ENCODE measurements at places on chromosomes 11 and 22.

GRCh38 chr11:34271727-34272126, 86.1 kb downstream of the ABTB2 start:
- no peak for DNase-seq

DNA sequence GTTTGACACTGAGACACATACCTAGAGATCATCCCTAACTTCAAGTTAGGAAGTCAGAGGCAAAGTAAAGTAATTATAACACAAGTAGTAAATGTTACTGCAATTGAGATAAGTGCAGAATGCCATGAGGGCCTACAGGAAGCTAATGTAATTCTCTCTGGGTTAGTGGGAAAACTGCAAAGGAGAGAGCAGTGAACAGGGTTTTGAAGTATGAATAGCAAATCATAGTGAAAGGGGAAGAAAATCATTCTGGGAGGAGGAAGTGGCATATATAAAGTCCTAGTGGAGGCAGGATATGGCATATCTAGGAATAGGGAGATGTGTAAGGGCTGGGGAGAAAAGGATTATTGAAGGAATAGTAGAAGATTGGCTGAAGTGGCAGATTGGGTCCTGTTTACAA, 27.9 kb downstream of the RNF169 start:
- DNase-seq = no peak

DNA sequence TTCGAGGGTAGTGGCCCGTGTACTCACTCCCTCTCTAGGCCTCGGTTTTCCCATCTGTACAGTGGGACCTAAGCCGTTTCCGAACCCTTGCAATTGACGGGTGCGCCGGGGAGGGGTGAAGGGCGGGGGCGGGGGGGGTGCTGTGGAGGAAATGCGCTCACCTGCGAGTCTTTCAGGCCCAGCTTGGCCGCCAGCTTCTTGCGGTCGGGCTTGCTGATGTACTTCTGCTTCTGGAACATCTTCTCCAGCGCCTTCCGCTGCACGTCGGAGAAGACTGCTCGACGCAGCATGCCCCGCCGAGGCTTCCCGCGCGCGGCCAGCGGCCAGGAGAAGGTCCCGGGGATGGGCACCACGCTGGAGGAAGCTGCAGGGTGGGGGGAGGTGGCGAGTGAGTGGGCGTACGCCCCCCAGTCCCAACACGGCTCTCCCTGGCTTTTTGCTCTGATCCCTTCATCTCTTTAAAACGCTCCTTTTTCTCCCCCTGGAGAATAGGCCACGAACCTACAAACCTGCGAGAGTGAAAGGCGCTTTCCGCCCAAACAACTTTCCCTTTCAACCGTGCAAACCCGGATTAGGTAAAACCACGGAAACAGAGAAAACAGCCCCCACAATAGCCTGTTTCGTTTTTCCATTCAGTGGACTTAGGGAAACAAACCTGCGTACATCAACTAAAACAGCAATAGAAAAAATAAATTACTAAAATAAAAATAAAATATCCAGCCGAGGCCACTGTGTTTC, 3.2 kb downstream of the DBX1 start:
- DNase-seq = peak; percentile 48

DNA sequence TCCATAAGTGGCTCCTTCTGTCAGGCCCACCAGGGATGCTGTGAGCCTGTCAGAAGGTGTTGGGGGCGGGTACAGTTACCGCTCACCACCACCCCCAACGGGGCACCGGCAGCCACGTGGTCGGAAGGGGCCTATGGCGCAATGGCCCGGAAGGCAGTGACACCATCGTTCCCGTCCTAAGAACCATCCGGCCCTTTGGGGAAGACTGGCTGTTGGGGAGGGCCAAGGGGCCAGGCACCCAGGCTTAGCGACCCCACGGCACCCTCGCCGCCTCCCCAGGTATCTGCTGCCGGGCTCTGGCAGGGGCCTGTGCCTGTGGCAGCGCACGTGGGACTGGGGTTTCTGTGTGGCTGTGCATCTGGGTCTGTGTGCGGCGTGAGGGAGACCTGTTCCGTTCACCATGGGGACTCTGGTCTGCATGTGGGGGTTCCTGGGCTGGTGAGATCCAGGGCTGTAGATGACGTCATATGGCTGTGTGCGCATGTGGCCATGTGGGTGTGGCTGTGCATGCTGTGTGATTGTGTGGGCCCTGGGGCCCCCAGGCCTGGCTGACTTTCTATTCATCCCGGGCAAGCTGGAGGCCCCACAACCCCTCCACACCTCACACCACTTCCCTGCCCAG, 717 bp downstream of the OSM start:
- DNase-seq = no peak

- DNase-seq = no peak
Observed at GRCh38 chr11:12137005-12137690, 26.8 kb downstream of the MICAL2 start.

- DNase-seq = no peak
Observed at GRCh38 chr11:77155082-77155475, 27.0 kb downstream of the MYO7A start.

GRCh38 chr22:36838119-36839030, 21.5 kb upstream of the PVALB start:
- peak; percentile 55 for DNase-seq

DNA sequence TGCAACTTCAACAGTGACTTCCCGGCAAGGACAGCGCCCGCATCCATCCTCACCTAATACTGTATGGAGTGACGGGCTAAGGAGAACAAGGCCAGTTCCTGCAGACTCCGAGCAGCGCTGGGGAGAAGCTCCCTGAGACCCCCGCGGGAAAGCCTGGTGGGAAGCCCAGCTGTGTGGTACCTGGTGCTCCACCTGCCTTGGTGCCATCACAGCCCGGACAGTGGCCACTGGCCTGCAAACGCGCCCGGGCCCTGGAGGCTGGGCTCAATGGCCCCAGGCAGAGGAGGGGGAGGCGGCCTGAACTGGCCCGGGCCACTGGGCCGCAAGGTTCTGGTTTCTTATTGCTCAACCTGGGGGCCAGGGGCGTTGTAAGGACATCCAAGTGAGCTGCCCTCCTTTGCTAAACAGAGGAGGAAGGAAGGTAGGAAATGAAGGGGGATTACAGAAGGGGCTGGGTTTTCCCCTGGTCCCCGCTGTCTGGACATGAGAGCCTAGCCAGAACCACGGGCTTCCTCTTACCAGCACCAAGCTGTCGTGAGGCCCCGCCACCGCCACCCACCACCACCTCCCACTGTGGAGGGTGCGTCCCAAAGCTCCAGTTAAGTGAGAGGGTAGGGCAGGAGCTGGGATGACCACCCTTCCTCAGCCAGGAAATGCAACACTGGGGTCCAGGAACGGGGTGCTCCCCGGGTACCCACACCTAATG, 8.5 kb upstream of the CDC42BPG start:
- no peak for DNase-seq

DNA sequence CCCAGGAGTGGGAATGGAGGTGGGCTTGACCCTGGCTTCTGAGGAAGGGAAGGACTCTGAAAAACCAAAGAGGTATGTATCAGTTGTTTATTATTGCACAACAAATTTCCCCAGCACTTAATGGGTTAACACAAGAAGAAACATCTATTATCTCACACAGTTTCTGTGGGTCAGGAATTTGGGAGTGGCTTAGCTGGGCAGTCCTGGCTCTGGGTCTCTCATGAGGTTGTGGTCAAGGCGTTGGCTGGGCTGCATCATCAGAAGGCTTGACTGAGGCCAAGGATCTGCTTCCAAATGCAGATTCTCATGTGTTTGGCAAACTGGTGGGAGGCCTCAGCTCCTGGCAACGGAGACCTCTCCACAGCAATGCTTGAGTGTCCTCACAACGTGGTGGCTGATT, 17.5 kb upstream of the SMIM38 start:
- DNase-seq = no peak

DNA sequence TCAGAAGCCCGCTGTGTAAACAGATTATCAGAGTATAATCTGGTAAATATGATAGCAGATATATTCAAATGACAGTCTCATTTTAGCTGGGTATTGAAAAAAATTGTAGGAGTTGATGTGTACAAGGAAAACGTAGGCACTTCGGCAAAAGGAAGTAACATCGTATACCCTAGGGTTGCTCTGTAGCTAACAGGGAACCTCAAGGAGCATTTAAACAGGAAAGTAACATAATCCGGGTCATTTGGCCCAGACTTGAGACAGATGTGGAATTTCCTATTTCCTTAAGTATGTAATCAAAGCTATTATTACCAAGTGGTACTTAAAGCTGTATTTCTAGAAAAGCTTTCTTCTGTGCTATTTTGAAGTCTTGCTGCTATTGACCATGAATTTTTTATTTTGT, 215.6 kb downstream of the DDX10 start:
- no peak for DNase-seq

GRCh38 chr22:22720724-22721261, 76.4 kb downstream of the GGTLC2 start:
- DNase-seq = no peak

DNA sequence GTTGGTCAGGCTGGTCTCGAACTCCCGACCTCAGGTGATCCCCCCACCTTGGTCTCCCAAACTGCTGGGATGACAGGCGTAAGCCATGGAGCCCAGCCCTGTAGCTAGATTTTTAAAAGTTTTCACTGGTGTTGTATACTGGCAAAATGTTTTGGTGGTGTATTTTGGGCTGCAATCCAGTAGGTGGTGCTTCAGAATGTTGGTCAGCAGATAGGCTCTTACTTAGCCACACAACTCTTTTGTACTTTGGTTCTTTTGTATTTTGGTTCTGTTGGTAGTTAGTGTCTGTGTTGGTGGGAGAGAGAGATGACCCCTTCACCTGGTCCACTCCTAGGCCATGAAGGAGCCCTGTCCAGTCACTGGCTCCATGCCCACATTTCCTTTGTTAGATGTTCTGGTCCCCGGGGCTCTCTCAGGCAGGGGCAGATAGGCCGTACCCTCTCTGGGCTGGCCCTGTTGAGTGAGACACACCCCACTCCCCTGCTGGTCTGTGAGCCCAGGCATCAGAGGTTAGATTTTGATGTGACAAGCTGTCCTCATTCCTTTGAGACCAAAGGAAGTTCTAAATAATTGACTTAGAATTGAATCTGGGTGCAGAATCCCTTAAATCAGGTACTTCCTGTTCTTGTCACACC, 123.8 kb downstream of the DDX10 start:
- no peak for DNase-seq

- no peak for DNase-seq
Observed at GRCh38 chr11:68990995-68991780, 10.4 kb upstream of the MRGPRD start.

GRCh38 chr22:29520851-29521250, 32.7 kb downstream of the THOC5 start:
- DNase-seq = no peak

DNA sequence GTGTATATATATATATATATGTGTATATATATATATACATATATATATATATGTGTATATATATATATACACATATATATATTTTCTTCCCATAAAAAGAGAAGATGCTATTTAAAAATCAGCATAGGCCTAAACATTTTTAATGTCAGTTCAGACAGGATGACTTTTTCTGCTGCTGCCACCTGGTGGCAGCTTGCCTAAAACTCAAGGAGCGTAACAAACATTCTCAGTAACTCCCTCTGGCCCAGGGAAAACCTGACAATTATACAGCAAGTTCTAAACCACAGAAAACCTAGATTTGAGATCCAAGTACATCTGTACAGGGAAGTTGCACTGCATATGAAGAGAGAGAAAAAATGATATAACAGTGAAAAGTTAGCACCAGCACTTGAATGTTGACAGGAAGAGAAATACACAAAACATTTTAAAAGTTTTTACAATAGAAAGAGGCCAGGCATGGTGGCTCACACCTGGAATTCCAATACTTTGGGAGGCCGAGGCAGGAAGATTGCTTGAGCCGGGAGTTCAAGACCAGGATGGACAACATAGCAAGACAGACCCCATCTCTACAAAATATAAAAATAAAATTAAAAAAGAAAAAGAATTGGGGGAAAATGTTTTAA, 16.6 kb downstream of the OR8A1 start:
- peak; percentile 57 for DNase-seq

GRCh38 chr11:34637303-34637702, 16.4 kb downstream of the EHF start:
- DNase-seq = no peak

DNA sequence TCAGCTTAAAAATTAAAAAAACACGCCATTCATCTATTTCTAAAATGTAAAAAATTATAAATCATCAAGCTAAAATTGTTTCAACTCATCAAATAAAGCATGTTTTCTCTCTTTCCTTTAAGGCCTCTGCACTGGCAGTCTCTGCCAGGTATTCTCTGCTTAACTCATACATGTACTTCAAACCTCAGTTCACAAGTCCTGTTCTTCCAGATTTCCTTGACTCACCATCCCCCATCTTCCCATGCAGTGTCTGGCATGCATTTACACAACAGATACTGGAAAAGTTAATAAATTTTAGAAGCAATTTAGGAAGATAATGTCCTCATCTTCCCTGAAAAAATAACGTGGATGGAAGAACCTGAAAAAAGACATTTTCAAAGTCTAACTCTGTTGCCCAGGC, 32.5 kb downstream of the CSTF3 start:
- no peak for DNase-seq

DNA sequence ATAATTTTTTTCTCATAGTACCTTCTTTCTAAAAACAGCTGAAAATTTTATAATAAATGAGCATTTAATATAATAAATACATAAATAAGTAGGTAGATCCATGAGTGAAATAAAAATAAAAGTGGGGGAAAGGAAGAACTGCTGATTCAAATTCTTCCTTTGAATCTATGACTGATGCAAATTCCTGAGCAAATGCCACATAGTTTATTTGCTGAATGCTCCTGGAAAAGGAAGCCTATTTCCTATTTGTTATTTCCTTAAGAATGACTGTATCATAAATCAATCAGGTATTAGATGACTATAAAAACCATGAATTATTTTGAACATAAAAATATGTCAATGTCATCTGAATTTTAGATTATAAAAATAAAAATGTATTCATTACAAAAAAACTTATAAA, 16.6 kb downstream of the BTBD10 start:
- DNase-seq = no peak

Measured in NCI-H1105 (cell line).